NCI-H524 treated with DMSO at 0.1 percent for 48 hours (cell line): ENCODE measurements at places on chromosomes 2 and 18.

DNA sequence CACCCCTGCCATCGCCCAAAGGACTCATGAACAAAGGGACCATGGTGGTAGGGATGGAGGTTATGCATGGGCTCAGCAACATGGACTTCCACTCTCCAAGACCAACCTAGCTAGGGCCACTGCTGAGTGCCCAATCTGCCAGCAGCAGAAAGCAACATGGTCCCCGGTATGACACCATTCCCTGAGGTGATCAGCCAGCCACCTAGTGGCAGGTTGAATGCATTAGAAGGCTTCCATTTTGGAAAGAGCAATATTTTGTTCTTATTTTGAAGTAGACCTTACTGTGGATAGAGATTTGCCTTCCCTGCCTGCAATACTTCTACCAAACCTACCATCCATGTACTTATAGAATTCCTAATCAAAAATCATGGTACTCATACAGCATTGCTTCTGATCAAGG, 99.8 kb downstream of the METTL4 start:
- DNase-seq: no peak

GRCh38 chr18:46771141-46771540, 14.3 kb upstream of the ST8SIA5 start:
- DNase-seq: no peak

DNA sequence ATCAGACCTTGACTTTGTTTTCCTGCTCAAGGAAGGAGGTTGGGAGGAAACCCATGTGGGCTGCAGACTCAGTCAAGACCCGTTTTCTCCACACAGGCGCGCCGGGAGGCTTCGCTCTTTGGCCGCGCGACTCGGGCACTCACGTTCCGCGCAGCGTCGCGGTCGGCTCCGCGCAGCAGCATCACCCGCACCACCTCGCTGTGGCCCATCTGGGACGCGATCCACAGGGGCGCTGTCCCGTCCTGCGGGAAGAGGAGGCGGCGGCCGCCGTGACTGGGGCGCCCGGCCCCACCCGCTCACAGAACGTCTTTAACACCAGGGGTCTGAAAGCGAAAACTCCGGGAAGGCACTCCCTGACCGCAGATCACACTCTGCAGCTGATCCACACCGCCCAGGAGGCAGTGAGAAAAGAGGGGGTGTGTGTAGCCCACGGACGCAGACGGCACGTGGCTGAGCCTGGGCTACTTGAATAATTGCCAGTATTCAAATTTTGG, 33.1 kb upstream of the NPC1 start:
- no peak for DNase-seq

DNA sequence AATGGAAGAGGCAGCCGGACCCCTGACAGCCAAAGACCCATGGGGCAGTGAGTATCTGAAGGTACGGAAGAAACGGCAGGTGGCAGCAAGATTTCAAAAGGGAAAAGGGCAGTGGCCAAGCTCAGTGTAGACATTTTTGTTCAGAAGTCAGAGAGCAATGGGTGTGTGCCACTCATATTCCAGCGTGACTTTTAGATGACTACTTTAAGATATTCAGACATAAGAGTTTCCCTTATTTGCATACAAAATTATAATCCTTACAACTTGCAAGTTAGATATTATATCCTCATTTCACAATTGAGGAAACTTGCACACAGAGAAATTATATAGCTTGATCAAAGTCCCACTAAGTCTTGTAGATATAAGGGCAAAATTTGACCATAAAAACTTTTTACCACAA, 60.7 kb upstream of the CYTIP start:
- DNase-seq: no peak

- no peak for DNase-seq
These were observed 50.3 kb upstream of the APCDD1 start for GRCh38 chr18:10404168-10404567.

- no peak for DNase-seq
These were observed 49.3 kb downstream of the NRP2 start for GRCh38 chr2:205731583-205731981.

GRCh38 chr2:117980783-117981676, 32.8 kb downstream of the CCDC93 start:
- no peak for DNase-seq

DNA sequence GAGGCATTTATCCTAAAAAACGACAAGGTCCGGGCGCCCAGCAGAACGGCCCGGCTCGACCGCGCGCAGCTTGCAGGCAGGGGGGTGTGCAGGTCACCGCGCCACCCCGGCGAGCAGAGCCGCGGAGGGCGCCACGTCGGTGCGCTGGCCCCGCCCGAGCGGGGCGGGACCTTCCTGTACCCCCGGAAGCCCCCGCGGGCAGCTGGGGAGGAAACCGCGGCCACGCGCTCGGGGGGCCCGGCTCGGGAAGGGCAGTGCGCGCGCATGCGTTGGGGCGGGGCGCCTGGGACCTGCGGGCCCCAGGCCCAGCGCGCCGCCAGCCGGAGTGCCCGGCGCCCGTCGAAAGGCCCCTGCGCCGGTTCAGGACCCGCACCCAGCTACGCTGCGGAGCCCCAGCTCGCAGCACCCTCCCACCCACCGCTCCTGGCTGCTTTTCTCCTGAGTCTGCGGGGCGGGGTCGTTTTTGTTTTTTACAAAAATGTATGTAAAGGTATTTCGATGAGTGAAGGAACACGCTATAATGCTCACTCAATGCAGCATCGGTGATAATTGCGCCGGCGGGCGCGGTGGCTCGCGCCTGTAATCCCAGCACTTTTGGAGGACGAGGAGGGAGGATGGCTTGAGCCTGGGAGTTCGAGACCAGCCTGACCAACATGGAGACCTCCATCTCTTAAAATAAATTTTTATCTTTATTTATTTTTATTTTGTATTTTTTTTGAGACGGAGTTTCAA, 47.7 kb upstream of the POMC start:
- no peak for DNase-seq

DNA sequence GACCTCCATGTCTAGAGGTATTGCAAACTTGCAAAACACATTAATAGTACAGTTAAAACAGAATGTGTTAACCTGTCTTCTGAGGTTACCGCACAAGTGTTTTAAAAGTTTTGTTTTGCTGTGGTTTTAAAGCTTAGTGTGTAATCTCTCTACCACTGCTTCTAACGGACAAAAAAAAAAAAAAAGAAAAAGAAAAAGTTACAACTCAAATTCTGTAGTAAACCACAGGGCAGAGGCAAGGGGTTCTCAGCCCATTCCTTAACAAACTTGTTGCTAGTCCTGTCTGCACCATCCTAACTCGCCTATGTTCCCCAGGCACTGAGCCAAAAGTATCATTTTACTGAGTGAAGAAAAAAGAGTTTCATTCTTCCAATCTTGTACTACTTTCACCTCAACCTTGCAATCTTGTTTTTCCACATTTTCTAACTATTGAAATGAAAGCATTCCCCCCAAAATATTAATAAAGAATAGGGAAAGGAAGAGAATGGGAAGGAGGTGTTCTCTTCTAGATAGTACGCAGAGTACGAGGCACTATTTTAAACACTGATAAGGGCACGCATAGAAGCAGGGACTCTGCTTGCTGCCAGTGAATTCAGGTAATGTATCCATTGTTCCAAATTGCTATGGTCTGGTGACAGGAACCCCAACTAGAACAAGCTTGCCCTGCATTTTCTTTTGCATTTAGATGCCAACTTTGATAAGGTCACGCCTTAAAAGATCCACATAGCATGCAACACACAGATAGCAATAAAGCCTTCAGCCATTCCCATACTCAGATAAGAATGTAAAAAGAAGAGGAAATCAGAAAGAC, 47.1 kb downstream of the IKZF2 start:
- no peak for DNase-seq

- DNase-seq: peak; percentile 44
These were observed 25.7 kb downstream of the FBXO48 start for GRCh38 chr2:68441179-68441993.

DNA sequence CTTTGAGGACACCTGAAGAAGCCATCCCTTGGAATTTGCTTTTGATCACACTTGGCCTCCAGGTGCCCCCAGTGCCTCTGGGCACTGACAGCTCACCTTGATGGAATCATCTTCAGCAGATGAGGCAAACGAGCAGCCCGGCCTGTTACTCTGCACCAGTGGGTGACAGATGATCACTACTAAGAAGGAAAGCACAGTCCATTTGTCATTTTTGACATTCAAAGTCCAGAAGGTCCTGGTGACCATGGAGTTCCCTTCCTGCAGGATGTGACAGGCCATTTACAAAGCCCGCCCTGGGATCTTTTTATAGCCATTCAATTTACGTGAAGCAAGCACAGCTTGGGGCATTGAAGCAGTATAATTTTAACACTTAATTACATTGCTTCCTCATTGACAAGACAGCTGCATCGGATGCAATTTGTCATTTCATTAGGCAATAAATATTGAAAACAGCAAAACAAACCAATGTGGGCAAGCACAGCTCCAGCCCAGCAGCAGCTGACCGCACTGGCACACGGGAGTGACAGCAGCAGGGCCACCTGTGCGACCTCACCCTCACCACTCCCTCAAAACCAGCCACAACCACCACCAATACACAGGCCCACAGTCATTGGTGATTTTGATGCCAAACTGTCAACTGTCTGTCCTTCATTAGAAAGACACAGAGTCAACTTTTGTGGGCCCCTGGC, 76.0 kb upstream of the SLC66A3 start:
- no peak for DNase-seq

- DNase-seq: no peak
These were observed 79.8 kb downstream of the LIMS1 start for GRCh38 chr2:108614043-108614545.

GRCh38 chr18:57631697-57632096, 10.1 kb upstream of the NARS1 start:
- no peak for DNase-seq

GRCh38 chr18:77271576-77272481, 22.2 kb downstream of the GALR1 start:
- DNase-seq: no peak

DNA sequence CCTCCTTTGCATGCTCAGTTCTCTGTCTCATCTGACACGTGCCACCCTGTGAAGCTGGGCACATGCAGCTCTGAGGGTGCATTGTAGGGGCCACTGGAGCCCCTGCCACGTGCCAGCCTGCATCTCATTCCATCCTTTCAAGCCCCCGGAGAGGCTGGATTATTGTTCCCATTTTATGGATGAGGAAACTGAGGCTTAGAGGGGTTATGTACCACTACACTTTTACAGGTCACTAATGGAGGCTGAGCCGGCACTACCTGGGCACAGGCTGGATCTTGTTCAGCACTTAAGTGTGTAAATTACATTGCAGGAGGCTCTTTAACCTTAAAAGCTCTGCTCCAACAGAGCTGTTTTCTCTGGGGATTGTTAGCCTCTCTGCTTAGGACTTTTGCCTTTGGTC, 47.5 kb downstream of the KCNIP3 start:
- no peak for DNase-seq

GRCh38 chr2:46202453-46202852, 94.8 kb upstream of the EPAS1 start:
- DNase-seq: no peak

GRCh38 chr2:188787021-188787657, 187.0 kb upstream of the COL3A1 start:
- no peak for DNase-seq

GRCh38 chr2:203790134-203790852, 77.3 kb upstream of the CTLA4 start:
- no peak for DNase-seq

DNA sequence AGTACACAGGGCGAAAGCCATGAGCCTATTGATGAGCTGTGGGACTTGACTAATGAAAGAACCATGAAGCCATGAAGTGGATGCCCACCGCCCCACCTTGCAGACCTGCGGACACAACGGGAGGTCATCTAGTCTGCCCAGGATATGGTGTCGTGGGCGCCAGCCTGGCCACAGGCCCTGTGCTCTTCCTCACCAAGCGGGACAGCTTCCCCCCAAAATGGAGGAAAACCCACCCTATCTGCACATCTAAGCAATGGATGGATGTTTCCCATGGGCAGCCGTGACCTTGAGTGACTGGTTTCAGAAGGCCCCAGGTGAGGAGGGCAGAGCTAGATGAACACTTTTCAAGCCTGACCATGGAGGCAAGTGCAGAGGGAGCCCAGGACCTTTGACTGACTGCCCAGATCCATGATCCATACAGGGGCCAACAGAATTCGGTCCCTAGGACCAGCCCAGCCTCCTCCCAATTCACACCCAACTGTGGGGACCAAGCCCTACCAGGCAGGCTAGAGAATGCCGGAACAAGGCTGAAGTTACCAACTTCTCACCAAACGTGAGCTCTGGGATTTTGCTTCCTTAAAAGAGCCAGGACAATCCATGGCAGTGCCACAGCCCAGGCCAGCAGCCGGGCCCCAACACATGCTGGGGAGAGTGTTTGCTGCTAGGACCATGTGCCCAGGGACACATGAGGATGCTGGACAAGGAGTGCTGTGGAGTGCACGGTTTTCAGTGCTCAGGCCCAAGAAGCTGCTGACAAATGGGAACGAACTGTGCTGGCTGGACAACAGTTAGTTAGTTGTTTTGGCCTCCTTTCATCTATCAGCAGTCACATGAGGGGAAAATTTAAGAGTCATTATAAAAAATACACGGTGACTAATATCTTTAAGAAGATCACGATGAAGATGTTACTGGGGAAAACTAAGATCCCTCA, 249.4 kb downstream of the HDAC4 start:
- no peak for DNase-seq

DNA sequence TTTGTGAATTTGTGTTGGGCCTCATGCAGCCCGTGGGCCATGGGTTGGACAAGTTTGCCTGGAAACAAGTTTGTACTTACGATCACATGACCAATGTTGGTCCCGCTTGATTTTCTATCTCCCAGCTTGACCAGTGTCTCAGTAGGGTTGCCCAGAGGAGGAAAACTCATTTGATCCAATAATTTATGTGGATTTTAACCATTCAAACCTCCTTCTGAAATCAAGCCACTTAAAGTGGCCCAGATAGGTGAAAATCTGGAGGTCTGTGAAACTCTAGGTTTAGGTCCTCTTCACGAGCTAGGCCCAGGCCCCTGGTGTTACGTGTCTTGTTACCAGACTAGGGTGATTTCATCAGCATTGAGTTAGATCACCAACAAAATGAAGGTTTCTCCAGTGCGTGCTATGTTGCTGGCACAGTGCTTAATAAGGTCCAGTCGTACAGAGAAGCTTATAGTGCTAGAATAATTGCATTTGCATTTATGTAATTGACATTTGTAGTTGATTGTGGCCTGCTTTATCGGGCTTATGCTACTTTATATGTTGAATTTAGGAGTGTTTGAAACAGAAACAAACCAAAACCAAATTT, 4.4 kb downstream of the ACTR2 start:
- no peak for DNase-seq

GRCh38 chr2:234493796-234494195, 3.1 kb downstream of the ARL4C start:
- no peak for DNase-seq

- no peak for DNase-seq
These were observed 172.2 kb downstream of the MYT1L start for GRCh38 chr2:2158915-2159314.

DNA sequence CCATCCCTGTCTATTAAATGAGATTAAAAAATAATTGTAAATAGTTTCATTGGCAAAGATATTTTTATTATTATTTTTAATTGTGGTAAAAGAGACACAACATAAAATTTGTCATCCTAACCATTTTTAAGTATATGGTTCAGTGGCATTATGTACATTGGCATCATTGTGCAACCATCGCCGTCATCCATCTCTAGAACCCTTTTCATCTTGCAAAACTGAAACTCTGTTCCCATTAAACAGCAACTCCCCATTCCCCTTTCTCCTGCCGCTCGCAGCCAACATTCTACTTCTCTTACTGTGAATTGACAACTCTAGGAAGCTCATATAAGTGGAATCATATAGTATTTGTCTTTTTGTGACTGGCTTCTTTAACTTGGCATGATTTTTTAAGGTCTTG, 25.3 kb downstream of the LAMA3 start:
- DNase-seq: no peak

- no peak for DNase-seq
These were observed 19.4 kb downstream of the DDX18 start for GRCh38 chr2:117833911-117834310.
